ENCODE measurements at places on chromosomes 11 and 22.

DNA sequence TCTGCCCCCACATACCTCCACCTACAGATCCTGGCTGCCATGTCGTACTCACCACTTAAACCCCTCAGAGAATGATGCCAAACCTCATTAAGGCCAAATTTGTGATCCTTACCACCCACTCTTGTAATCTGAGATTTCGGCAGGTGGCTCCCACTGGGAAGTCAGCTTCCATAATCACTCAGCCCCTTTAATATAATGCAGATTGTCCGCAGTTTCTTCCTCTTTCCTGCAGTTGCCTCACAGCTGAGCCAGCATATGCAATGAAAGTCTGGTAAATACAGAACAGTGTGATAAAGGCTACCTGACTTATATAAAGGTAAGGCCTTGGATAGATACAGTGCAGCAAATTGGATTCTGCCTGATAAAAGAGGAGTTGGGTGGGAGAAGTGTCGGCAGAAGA, 515.2 kb upstream of the TENM4 start:
- DNase-seq: no peak

- no peak for DNase-seq
Observed at GRCh38 chr11:71282581-71283351, 30.4 kb upstream of the SHANK2 start.

- DNase-seq: no peak
Observed at GRCh38 chr11:133649040-133649439, 116.7 kb upstream of the OPCML start.

DNA sequence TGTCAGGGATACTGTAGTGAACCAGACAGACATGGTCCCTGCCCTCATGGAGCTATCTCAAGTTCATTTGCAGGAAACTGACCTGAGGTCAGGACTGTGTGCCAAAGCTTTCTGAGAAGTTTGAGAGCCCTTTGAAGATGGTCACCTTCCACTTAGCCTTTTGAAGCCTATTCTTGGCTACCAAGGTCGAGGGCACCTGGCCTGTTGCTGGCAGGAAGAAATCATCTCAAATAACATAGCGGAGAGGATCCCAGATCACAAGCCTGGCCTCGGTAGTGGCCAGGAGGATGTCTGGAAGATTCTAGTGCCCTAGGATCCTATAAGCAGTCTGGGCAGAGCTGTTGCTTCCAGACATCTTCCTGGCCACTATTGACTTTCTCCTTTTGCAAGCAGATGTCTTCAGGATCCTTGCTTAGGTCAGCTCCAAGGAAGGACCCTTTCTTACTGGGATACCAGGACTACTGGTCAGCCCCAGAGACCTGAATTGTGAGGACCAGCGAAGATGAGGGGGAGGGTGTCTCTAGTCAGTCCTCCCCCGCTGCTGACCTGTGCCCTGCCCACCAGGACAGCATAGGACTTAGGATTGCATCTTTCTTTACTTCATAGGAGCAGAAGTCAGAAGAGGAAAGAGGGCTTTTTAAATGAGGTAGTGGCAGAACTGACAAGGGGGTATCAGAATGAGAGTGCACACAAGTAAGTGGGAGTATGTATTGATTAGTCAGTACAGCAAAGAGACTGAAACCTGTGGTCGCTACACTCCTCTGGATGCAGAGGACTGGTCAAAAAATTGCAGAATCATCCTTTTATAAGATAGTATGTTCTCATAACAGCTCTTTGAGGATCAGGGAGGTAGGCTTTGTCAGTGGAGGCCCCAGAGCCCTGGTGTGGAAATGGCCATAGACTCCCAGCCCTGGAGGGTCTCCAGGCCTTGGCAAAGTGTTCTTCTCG, 94.8 kb downstream of the TEAD1 start:
- no peak for DNase-seq
